CD4-positive, alpha-beta T cell treated with Interferon alpha-2 for 1 hour (primary cell): ENCODE measurements at places on chromosomes 11 and 22.

DNA sequence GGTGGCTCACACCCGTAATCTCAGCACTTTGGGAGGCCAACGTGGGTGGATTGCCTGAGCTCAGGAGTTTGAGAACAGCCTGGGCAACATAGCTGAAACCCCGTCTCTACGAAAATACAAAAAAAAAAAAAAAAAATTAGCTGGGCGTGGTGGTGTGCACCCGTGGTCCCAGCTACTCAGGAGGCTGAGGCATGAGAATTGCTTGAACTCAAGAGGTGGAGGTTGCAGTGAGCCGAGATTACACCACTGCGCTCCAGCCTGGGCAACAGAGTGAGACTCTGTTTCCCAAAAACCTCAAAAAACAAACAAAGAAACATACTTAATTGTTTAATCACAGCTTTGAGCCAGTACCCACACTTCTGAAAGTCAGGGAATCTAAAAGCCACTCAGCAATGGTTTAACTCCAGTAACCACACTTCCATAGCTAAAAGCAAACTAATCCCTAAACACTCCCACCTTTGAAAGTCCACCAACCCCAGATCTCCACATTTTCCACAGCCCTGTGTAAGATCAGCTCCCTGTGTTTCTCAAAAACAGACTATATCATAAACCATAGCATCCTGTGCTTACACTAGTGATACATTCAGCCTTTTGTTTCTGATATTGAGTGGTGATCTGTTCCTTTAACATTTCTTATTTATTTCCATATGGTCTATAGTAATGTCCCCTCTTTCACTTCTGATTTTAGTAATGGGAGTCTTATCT lies 4.9 kb upstream of the OR2AT4 start:
- no peak for DNase-seq

- DNase-seq: no peak
Observed at GRCh38 chr11:32838505-32839274, 9.0 kb downstream of the PRRG4 start.

GRCh38 chr11:33582636-33583325 lies 117.8 kb downstream of the C11orf91 start:
- no peak for DNase-seq

DNA sequence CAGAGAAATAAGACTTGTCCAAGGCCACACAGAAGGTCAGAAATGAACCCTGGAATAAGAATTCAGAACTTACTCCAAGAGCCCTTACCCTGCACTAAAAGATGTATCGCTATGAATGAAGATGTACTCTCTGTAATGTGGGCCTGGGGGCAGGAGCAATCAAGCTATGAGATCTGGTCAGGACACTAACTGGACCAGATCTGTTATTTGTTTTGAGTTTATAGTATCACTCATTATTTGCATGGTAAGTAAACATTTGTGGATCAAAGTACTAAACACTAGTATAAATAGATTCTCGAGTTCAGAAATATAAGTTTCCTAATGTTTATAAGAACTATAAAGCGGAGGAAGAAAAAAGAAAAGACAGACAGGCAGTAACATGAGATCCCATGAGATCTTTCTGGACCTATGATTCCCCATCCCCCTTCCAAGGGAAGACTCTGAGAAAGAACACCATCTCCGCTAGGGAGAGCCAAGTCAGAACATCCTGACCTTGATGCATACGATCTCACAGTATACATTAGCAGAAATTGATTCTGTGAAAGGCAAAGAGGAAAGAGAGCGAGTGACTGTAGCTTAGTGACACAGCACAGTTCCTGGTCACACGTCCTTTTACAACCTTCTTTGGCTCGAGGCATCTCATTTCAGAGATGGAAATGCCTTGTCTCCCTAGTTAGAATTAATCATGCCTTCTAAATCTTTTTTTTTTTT lies 71.2 kb downstream of the USP35 start:
- no peak for DNase-seq

DNA sequence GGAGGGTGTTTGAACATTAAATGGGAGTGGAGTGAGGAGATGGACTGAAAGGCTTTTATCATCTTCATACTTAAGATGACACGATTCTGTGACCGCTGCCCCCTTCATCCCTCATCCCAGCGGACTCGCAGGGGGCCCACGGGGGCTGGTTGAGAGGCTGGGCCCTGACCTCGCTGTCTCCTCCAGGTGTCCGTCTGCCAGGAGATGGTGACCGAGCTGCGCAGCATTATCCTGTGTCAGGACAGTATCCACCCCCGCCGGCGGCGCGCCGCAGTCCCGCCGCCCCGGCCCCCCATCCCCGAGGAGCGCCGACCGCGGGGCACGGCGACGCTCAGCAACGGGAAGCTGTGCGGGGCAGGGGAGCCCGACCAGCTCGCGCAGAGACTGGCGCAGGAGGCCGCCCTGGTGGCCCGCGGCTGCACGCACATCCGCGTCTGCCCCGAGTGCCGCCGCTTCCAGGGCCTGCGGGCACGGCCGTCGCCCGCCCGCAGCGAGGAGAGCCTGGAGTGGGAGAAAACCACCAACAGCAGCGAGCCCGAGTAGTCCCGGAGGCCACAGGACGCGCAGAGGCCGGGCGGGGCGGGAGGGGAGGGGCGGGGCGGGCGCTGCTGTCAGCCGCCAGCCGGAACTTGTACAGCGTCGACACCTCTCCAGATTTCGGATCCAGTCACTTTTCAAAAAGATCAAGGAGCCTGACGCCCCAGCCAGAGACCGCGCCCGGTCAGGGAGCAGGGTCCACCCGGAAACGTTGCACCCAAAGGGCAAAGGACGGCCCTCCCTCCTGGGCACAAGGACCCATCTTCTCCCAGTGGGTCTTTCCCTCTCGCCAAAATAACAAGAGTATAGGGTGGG lies 38.0 kb upstream of the TBCEL start:
- peak; percentile 38 for DNase-seq

- no peak for DNase-seq
Observed at GRCh38 chr11:64586366-64586765, 4.7 kb upstream of the SLC22A12 start.

DNA sequence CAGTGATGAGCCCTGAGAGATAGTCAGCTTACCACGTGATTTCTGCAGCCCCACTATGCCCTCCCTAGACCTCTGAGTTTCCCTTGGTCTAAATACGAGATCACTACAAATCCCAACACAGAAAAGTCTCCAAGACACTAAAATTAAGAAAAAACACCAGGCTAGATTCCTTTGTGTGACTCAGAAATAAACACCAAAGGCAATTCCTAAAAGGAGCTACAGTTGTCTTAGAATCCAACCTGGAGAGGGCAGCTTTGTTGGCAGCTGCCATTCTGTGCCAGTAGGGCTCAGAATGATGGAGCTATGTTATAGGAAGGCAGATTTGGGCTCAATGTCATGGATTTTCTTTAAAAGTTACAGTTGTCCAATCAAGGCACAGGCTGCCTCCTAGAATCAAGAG lies 37.1 kb upstream of the HMGXB4 start:
- DNase-seq: no peak

DNA sequence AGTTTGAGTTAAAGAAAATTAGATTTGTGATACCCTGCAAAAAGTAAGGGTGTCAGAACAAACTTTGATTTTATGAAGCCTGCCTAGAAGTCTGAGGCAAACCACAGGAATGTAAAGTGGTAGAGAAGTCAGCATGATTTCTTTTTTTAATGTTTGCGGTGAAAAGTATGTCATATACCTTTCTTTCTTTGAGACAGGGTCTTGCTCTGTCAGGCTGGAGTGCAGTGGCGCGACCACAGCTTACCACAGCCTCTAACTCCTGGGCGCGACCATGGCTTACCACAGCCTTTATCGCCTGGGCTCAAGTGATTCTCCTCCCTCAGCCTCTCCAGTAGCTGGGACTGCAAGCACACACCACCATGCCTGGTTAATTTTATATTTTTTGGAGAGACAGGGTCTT lies 4.7 kb downstream of the API5 start:
- DNase-seq: no peak

DNA sequence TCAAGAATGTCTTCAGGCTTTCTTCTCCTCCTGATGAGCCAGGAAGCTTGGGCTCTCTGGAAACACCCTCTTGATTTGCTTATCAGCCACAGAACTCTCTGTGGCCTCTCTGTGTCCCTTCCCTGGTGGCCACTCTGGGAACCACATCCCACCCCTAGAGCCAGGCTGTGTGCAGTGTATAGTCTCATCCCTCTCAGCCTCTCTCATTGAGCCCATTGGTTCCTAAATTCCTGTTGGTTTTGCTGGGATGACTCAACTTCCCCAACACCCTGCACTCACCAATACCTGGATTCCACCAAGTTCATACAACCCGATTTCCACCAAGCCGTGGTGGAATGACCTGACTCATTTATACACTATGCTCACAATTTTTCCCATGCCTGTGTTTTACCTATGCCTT lies 5.2 kb downstream of the IRAG1 start:
- no peak for DNase-seq

GRCh38 chr11:11189506-11189905 lies 163.5 kb downstream of the CSNK2A3 start:
- DNase-seq: no peak

DNA sequence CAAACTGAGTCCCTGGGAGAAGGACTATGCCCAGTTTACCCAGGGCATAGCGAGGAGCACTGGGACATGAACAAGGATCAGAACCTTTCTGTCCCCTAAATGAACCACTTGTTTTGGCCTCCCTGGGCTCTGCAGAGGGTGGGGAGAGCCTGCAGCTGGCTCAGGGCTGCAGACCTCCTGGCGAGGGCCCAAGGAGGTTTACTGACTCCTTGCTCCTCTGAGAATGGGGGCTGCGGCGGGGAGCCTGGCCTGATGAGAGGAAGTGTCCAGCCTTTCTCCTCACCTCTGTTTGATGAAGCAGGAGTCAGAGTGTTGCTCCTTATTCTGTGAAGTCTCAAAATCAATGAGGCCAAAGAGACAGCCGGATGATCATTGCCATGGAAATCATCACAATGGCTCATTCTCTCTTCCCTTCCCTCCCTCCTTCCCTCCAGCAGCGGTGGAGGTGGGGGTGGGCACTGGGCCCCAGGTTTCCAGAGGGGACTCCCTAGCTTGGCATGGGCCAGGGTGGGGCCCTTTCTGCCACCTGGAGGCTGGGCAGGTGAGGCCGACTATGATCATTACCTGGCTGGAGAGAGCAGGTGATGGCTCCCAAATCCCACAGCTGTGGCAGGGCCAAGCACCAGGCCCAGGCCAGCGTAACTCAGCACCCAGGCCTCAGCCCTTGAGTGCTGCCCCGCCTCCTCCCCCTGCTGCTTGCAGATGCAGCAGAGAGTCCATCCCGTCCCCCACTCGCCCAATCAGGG lies 169.7 kb downstream of the CEP164 start:
- DNase-seq: no peak

GRCh38 chr11:19428206-19429002 lies 187.7 kb upstream of the E2F8 start:
- DNase-seq: no peak

GRCh38 chr11:206526-207207 lies 532 bp downstream of the BET1L start:
- DNase-seq: peak; percentile 19

DNA sequence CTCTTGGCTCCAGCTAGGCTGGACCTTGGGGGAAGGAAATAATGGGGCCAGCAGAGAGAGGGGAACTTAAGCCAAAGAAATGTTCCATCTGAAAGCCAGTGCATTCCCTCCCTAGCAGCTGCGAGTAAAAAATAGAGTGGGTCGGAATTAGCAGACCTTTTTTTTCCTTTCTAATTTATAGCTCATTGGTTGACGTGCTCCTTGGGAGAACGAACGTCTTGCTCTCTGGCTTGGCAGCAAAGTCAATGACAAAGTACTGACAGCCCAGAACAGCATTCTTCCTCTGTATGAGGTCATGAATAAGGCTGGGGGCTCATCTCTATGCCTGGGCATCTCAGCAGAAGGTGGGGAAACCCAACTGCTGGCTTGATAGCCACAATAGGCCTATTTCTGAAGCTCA lies 65.0 kb downstream of the SEZ6L start:
- no peak for DNase-seq

DNA sequence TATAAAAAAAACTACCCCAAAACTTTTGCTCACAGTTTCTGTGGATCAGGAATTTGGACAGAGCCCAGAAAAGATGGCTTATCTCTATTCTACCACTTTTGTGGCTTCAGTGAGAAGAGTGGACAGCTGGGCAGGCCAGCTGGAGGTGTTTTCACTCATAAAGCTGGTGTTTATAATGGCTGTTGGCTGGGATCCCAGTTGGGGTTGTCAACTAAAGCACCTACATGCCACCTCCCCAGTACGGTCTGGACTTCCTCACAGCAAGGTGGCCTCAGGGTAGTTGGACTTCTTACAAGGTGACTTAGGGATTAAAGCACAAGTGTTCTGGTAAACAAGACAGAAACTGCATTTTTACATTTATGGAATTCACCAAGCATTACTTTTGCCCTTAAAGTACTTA lies 171.0 kb downstream of the NELL1 start:
- no peak for DNase-seq

DNA sequence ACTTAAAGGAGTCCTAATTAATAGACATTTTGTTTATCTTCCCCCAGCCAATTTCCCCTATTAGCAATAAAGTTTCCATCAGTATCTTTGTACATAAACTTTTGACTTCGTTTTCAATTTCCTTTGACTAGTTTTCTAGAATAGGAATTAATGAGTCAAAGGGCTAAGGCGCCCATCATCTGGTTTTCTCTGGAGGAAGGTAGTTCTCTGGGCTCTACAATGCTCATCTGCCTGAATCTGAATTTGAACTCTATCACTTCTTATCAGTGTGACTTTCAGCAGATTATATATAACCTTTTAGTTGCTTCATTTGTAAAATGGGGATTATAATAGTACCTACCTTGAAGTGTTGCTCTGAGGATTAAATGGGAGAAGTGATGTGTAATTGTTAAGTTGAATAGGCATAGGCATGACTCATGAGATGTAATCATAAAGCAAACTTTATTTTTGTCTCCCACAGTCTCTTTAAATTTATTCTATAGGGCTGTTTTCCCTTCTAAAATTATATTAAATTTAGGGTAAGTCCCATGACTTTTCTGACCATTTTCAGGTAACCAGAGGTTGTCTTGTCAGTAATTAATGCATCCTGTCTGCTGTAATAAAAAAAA lies 5.8 kb upstream of the TUB start:
- no peak for DNase-seq

- no peak for DNase-seq
Observed at GRCh38 chr11:113372309-113372708, 15.3 kb upstream of the ANKK1 start.

DNA sequence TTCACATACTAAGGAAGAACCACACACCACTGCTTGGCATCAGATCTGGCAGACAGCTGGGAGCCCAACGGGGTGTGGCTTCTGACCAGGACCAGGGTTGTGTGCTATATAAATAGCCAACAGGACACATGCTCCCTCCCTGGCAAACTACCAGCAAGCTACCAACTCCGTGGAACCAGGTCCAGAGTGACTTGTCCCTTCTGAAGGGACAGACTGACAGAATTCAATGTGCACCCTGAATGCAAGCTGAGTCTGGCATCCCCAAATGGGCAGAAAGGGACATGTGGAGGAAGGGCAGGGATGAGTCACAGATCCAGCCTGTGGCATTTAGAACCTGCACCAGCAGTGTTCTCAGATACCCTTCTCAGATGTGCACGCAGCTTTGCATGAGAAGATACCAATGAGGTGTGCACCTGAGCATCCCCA lies 92.9 kb downstream of the MICAL3 start:
- DNase-seq: no peak

DNA sequence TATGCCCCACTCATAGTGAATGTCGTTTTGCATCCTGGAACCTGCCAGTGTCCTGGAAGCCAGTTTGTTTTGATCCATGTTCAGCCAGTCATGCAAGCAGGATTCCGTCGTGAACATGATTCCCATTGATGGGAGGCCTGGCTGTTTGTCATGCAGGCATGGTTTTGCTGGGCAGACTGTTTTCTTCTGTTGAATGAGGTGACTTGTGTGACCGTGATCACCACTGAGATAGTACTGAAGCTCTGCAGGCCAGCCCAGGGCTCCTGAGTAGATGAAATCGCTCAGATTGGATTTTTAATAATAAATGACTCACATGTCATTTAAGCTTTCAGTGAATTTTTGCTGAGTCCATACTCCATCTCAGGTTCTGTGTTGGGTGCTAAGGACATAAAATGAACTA lies 117.8 kb downstream of the PDE2A start:
- DNase-seq: no peak
